ENCODE measurements at places on chromosomes 1 and 21. TPM values are rescaled to one million over a fixed set of nuclear protein-coding genes. Genes with fewer than 3 reads are reported as not detected.
A peak's percentile ranks its signal among the peaks of the same experiment; 100 is the strongest.

DNA sequence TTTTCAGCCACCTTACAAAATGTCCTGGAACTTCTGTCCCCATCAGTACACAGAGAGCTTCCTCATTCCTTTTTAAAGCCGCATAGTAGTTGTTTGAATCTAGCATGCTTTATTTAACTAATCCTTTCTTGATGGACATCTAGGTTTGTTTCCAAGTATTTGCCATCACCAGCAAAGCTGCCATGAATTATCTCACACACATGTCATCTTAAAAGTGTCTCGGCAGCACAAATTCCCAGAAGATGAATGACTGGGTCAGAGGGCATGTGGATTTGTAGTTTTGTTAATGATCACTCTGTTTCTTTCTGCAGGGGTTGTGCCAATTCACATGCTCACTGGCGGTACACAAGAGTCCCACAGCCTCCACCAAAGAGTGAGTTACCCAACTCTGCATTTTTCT, 68.3 kb downstream of the CLIC6 start:
- no peak for DNase-seq
- no peak overlapping the region for H3K4me3 ChIP-seq
- peaks cover 74% of the 10 kb centered on the region for H3K27me3 ChIP-seq
- H3K27ac ChIP-seq, result no peak overlapping the region

Gene VWA1
- total RNA-seq, result 13.7 TPM

DNA sequence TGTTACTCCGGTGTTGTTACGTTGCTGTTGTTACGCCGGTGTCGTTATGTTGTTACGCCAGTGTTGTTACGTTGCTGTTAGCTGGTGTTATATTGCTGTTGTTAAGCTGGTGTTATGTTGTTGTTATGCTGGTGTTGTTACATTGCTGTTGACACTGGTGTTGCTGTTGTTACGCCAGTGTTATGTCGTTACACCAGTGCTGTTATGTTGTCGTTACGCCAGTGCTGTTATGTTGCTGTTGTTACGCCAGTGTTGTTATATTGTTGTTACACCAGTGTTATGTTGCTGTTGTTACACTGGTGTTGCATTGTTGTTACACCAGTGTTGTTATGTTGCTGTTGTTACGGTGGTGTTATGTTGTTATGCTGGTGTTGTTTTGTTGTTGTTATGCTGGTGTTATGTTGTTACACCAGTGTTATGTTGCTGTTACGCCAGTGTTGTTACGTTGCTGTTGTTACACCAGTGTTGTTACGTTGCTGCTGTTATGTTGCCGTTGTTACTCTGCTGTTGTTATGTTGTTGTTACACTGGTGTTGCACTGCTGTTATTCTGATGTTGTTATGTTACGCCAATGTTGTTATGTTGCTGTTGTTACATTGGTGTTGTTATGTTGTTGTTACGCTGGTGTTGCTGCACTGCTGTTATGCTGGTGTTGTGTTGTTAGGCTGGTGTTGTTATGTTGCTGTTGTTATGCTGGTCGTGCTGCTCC, 25.6 kb downstream of the H6PD start:
- H3K27ac ChIP-seq, result no peak overlapping the region
- no peak for DNase-seq
- peaks cover 48% of the 10 kb centered on the region for H3K36me3 ChIP-seq
- H3K27me3 ChIP-seq, result no peaks in the 10 kb centered on the region
- no peak overlapping the region for H3K4me3 ChIP-seq

Gene CRB1
- 0.05 TPM for total RNA-seq

- no peak for DNase-seq
- H3K27ac ChIP-seq, result no peak overlapping the region
Observed at GRCh38 chr1:69409731-69410456, 157.8 kb upstream of the LRRC7 start.

Gene FCRLA
- 0.11 TPM for total RNA-seq

- no peak for DNase-seq
- H3K27me3 ChIP-seq, result no peaks in the 10 kb centered on the region
- no peak overlapping the region for H3K27ac ChIP-seq
- peaks cover 37% of the 10 kb centered on the region for H3K4me1 ChIP-seq
Observed at GRCh38 chr1:57088653-57089052, 122.8 kb upstream of the C8B start.

DNA sequence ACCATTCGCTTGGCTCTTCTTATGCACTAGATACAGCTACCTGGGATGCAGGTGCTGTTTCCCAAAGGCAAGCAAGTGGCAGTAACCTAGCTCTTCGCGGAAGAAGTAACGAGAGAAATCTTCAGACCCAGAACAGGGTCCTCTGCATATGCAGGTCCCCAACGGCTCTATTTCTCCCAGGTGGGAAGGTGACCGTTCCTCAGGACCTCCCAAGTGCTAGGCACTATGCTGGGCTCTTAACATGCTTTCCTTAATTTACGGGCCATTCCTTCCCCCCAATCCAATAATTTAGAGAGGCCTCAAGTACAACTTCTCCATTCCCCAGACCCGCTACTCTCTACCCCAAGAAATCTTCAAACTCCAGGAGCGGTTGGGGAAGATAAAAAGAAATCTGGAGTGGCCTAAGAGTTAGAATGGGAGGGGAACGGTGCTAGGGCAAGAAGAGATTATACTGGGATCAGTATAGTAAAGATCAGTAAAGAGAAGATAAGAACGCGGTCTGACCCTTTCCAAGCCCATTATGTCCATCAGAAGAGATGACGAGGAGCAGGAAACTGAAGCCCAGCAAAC, 410 bp downstream of the TXNDC12 start:
- peak overlapping the region; percentile 95 for H3K4me3 ChIP-seq
- no peak for DNase-seq
- no peaks in the 10 kb centered on the region for H3K27me3 ChIP-seq

Gene CHIA
- not detected for total RNA-seq

Data from left ventricle myocardium inferior (tissue), 1 donor.